ENCODE measurements at places on chromosomes 3 and 15.

DNA sequence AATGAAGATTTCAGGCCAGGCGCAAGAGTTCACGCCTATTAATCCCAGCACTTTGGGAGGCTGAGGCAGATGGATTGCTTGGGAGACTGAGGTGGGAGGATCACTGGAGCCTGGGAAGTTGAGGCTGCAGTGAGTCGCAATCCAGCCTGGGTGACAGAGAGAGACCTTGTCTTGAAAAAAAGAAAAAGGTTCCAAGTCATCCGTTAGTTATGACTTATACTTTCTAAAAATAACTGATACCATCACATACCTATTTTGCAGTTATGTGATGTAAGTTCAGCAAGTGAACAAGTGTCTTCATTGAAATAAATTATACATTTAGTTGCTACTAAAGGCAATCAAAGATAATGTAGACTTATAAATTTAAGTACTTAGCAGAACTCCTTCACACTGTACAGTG lies 22.1 kb downstream of the CLPX start:
- no peak for DNase-seq

- DNase-seq, result no peak
These were observed 70.5 kb upstream of the BOC start for GRCh38 chr3:113140876-113141275.

DNA sequence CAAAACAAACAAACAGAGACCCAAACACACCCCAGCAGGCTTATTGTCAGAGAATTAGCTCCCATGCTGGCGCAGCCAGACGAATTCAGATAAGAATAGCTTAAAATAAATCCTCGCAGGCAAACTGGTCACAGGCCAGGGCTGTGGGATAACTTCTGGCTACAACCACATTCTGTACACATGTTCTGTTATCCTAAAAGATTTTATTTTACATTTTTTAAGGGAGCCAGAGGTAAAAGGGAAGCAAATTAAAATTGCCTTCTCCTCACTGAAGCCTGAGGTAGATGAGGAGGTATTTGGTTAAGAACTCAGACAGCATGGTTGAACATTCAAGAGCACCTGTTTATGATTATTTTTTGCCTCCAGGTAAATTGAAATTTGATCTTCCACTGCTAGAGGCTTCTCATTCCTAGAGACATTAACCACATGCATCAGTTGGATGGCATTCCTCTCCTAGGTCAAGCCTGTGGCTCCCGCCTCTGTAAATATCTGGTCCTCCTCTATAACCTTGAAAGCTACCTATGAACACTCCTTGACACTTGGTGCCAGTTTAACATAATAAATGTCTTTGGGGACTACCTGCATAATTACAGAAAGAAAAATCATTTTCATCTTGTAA lies 190.3 kb downstream of the SATB1 start:
- DNase-seq, result no peak

DNA sequence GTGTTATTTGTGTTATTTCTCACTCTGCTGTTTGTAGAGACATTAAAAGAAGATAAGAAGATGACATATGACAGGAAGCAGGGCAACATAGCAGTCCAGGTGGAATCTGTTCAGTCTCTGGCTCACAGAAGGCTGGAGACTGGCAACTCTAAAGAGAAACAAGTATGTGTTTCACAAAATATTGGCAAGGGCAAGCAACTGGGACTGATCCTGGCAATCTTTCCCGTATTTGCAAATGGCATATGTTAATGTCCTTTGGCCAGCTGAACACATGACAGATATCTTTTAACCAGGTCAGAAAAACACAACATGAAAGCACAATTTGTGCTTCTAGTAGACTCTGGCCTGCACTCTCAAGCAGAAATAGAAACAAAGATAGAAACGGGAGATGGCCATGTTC lies 1354.1 kb upstream of the EPHA6 start:
- DNase-seq, result no peak

- no peak for DNase-seq
These were observed 63.6 kb upstream of the BOC start for GRCh38 chr3:113147681-113148261.

- no peak for DNase-seq
These were observed 257.6 kb upstream of the ZPLD1 start for GRCh38 chr3:102177075-102177755.

DNA sequence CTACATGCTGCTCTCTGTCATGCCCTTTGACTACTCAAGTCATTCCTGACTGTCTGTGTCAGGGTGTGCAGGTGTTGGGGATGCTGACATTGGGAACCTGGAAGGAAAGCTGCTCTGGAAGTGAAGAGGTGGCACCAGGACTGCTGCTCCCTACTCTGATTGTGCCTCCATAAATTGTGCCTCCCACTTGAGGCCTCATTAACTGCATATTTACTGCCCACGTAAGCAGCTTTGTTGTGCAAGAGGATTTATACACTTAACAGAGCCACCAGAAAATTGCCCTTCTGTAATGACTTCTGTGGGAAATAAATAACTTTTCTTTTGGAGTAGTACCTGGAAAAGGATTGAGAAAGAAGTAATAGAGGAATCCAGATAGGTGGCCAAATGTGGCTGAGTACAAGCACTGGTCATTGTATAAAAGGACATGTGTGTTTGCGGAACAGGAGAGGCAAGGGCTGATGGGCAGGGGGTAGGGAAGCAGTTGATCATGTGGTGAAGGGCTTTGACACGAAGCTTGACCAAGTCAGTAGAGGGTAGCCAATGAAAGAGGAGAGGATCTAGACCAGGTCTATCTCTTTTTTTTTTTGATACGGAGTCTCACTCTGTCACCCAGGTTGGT lies 24.8 kb downstream of the IL20RB start:
- DNase-seq, result no peak

DNA sequence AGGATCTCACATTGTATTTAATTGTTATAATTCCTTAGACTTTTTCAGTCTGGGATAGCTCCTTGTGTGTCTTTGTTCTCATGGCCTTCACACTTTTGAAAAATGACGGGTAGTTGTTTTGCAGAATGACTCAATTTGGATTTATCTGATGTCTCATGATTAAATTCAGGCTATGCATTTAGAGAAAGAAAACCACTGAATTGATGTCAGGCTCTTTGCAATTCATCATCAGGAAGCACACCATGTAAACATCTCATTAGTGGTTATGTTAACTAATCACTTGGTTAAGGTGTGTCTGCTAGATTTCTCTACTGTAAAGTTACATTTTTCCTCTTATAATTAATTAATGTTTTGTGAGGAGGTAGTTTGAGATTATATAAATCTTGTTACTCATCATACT lies 8.0 kb upstream of the SLC22A13 start:
- DNase-seq, result no peak

DNA sequence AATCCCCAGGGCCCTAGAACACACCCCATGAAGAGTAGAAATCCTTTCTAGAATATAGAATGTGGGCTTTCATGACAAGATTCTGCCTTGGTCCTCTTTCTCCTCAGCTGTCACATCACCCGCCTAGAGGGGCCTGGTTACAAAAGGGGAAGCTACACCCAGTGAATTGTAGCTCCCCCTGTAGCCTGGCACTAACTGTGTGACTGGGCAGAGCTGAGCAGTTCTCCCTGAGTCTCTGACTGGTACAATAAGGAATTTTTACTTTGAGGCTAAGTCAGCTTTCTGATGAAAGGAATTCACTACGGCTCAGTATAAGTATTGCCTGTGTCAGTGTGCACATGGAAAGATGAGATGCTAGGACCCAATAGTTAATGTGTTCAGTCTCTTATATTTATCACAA lies 28.7 kb upstream of the ZNF148 start:
- no peak for DNase-seq

DNA sequence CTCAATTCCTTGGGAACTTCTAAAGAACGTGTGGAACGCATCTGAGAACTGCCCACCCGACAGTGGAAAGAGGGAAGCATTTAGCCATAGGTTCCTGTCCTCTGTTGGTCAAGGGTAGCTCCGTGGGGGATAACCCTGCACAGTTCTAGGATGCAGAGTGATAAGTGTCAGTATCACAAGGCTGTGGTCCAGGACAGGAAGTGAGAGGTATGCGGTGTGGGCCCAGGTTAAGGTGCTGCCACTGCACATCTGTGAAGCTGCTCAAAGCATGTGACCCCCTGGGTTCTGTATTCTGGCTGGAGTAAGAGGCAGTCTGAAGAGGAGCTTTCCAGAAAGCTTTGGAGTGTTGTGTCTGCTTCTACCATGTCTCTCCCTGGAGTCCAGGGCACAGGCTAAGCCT lies 51.7 kb upstream of the HES1 start:
- DNase-seq, result no peak

GRCh38 chr15:61584410-61584809 lies 355.3 kb upstream of the RORA start:
- no peak for DNase-seq

DNA sequence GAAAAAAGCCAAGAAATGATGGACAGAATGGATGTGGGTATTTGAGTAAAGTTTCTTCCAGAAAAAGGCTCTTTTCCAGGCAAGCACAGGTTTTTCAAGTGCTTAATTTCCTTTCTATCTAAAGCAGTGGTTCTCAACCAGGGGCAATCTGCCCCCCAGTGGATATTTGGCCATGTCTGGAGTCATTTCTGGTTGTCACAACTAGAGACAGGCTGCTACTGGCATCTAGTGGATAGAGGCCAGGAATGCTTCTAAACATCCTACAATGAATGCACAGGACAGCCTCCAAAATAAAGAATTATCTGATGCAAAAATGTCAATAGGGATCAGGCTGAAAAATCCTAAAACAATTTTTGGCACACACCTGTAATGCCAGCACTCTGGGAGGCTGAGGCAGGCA lies 23.9 kb downstream of the SEC22C start:
- no peak for DNase-seq

DNA sequence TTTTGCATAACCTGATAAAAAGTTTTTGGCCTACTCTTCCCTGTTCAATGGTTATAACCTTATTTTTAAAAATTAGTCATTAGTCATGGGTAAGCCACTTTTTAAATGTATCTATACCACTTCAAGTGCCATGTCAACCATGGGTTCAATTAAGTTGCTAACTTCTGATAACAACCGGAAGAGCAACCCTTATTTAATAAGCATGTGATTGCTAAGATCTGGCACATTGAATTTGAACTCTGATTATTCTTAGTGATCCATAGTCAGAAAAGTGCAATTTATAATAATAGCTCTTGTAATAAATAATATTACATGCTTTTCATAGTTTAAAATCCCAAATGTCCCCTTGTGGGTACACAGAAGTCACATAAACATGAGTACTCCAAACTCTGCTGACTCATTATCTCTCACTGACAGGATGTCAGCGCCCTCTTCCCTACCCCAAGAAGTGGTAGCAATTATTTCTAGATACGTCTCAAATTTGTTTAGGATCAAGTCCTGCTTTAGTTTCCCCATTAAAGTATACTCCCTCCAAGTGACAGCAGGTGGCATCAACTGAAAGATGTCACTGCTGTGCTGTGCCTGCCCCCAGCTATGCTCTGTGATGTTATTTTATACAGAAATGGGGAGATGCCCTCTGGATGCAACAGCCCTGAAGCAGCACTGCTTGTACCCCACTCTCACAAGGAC lies 18.6 kb downstream of the SAMD7 start:
- no peak for DNase-seq

GRCh38 chr3:40770061-40770460 lies 245.3 kb downstream of the ZNF621 start:
- no peak for DNase-seq
